ENCODE measurements at places on chromosomes 3 and 15. TPM values are rescaled to one million over a fixed set of nuclear protein-coding genes. Genes with fewer than 3 reads are reported as not detected.
A peak's percentile ranks its signal among the peaks of the same experiment; 100 is the strongest.

OR5H1 gene
- total RNA-seq: not detected

DNA sequence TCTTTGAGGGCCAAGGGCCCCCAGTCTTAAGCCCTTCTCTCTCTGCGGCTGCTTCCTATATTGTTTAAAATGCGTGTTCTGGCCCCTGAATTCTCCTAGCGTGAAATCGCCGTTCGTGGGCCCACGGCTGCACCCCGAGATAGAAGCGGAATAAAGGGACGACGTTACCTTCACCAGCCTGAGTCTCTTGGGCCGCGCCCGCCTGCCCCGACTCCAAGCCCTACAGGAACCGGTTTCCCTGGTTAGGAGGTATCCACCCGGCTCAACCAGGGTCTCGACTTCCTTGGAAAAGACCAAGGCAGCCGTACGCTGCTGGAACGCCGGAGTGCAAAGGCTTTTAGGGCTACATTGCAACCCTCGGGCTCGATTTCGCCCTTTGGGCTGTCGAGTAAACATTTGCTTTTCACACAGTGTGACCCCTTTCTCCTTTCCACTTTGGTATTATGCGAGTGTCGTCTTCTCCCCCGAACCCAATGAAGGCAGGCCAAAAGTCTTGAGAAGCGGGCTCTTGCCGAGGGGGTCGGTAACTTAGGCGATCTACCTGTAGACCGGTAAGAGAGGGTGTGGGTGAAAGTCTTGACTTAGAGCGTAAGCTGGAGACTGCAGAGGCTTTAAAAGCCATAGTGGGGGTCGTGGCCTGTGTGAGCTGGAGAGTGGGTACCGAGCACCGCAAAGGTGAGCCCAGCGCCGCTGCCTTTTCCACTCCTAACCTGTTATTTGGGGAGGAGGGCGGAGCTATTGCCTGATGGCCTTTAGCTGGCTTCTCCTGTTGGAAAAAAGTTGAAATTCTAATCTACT lies 2.0 kb downstream of the TRIM71 start:
- DNase-seq: no peak

DNA sequence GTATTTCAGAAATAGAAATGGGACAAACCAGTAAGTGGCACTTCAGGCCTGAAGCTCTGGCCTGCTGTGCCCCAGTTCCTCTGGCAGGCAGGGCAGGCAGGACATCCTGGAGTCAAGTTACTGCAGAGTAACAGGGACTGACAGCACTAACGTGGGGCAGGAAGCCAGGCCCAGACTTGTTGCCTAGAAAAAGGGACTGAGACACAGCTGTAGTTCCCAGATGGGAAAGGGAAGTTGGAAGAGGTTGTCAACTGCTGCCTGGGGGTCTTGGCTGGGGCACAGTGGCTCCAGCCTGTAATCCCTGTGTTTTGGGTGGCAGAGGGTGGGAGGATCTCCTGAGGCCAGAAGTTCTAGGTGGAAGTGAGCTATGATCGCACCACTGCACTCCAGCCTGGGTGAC lies 171.9 kb downstream of the FMN1 start:
- no peak for DNase-seq

- DNase-seq: no peak
These were observed 134.4 kb downstream of the WNT5A start for GRCh38 chr3:55352668-55353067.

GRCh38 chr3:14415501-14415900 lies 13.1 kb downstream of the SLC6A6 start:
- no peak for DNase-seq

SAXO2 gene
- 0.19 TPM for total RNA-seq

GRK7 gene
- 0.12 TPM for total RNA-seq

AQP9 gene
- 56.8 TPM for total RNA-seq

GRM2 gene
- 0.19 TPM for total RNA-seq

GRCh38 chr3:140316466-140316865 lies 361.4 kb upstream of the TRIM42 start:
- no peak for DNase-seq

DNA sequence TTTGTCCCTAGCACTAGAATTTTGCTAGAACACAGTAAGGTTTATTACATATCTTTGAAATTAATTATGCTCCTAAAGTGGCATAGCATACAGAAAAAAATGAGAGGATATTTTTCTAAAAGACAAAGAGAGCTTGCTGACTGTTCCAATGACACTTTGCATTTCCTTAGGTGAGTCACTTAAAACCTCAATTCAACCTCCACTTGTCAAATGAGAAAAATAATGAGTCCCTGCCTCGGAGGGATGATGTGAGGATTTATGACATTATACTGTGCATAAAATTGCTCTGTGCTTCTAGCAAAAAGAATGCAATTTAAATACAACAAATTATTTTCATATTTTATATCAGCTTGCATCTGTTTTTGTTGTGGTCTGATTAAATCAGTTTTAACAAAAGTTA lies 1417.0 kb upstream of the ALCAM start:
- no peak for DNase-seq

DNA sequence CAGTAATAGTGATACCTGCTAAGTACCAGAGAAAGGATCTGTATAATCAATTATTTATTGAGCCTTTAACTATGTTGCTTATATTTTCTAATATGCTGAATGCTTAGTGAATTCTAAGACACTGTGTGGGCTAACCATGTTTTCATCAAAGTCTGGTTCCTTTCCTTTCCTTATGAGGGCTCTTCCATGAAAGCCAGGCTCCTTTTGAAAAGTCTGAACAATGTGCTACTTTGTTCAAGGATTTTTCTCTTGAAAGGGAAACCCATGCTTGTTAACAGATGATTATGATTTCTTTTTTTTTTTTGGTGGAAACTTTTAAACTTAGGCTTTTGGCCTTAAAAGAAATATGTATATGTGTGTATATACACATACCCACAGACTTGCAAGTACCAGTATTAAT lies 17.0 kb downstream of the YEATS2 start:
- no peak for DNase-seq

GRCh38 chr3:169303660-169304059 lies 359.9 kb downstream of the MECOM start:
- DNase-seq: no peak

DNA sequence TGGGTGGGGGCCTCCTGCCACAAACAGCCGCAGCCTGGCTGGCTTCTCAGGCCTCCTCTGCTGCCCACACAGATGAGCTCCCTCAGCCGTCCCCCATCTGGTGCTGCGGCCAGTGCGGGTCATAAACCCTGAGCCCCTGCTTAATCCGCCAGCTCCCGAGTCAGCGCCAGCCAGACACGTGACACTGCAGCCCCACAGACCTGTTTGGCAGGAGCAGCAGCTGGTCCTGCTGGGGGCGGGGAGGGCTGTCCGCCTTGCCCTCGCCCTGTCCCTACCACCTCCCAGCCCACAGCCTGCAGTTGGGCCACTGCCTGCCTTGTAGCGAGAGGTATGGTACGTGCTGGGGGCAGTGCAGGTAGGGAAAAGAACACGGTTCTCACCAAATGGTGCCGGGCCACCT lies 86.2 kb downstream of the IQSEC1 start:
- no peak for DNase-seq

- no peak for DNase-seq
These were observed 37.3 kb downstream of the FSD2 start for GRCh38 chr15:82768414-82769054.

GRCh38 chr3:181696626-181697230 lies 15.0 kb upstream of the SOX2 start:
- DNase-seq: no peak

DNA sequence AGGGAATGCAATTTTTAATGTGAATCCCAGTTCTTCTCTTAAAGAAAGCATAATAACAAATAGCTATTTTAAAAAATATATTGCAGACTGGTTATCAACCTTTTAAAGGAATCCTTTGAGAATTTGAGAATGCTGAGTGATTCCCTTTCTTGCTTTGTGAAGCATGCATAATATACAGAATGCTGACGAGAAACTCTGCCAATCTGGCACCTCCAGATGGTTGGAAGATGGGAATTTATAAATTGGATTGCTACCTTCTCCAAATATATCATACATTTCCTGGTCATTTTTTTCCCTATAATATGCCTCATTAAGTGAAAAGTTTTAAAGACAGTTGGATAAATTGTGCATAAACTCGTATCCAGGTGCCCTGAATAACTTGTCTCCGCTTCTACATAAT lies 333.9 kb upstream of the ARPP21 start:
- no peak for DNase-seq

DNA sequence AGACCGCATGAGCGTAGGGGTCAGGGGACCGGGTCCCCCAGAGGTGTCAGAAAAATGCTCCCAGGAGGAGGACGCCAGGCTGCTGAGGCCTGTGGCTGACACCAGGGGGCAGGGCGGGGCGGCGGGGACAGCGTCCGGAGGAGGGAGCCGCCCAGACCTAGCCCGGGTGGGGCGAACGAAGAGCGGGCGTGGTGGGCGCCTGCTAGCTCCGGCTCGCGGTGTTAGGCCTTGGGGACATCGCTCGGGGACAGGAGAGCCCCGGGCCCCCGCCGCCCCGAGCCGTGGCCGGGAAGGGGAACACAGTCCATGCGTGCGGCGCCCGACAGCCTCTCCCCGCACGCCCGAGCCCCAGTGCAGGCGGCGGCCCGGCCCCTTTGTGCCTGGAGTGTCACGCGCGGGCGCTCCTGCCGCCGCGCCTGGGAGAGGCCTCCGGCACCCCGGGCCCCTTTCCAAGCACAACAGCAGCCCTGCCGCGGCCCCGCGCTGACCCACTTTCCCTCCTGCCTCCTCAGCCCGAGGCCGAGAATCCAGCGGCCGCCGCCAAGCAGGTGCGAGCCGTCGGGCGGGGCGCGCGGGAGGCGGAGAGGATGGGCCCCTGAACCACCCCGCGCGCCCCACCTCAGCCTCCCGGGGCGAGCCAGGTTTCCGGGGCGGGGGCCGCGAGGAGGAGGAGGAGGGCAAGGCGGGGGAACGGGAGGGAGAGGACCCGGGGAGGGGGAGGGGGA lies 111.0 kb upstream of the KLF13 start:
- DNase-seq: peak; percentile 40

DNA sequence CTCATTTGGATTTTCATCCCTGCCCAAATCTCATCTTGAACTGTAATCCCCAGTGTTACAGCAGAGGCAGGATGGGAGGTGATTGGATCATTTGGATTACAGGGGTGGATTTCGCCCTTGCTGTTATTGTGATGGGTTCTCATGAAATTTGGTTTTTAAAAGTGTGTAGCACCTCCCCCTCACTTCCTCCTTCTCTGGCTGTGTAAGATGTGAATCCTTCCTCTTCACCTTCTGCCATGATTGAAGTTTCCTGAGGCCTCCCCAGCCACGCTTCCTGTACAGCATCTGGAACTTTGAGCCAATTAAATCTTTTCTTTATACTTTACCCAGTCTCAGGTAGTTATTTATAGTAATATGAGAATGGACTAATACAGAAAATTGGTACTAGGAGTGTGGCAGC lies 316.8 kb downstream of the PLCL2 start:
- DNase-seq: no peak
